ENCODE measurements at places on chromosomes 1 and 21.

- peak; percentile 66 for DNase-seq
Measured at GRCh38 chr1:1264868-1265272, 8.8 kb downstream of the UBE2J2 start.

DNA sequence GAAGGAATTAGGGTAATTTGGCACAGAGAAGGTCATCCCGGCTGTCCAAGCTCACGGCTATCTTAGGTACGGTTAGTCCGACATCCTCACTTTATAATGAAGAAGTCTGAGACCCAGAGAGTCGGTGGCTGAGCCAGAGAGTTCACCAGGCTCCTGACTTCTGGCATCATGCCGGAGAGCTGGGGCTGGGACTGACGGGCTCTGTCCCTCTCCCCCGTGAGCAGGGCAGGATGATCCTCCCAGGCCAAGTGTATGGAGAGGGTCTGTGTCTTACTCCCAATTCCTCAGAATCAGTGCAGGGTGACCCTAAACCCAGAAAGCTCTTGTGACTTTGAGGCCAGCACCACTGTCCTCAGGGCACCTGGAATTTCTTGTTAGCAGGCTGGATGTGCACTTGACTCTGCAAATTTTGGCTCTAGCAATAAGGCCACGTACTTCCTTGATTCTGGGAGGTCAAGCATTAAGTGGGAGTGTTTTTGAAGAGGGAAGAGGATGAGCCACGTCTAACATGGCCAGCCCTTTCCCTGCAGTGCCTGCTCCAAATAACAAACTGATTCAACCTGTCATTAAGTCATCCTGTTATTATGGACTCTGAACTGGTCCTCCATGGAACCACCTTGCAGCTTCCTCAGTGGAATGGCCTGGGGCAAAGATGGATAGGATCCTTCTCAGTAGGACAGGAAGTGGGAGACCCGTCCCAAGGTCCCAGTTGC is 20.8 kb upstream of the BTG2 start:
- peak; percentile 38 for DNase-seq

GRCh38 chr1:5156416-5157120 is 502.2 kb downstream of the AJAP1 start:
- no peak for DNase-seq

DNA sequence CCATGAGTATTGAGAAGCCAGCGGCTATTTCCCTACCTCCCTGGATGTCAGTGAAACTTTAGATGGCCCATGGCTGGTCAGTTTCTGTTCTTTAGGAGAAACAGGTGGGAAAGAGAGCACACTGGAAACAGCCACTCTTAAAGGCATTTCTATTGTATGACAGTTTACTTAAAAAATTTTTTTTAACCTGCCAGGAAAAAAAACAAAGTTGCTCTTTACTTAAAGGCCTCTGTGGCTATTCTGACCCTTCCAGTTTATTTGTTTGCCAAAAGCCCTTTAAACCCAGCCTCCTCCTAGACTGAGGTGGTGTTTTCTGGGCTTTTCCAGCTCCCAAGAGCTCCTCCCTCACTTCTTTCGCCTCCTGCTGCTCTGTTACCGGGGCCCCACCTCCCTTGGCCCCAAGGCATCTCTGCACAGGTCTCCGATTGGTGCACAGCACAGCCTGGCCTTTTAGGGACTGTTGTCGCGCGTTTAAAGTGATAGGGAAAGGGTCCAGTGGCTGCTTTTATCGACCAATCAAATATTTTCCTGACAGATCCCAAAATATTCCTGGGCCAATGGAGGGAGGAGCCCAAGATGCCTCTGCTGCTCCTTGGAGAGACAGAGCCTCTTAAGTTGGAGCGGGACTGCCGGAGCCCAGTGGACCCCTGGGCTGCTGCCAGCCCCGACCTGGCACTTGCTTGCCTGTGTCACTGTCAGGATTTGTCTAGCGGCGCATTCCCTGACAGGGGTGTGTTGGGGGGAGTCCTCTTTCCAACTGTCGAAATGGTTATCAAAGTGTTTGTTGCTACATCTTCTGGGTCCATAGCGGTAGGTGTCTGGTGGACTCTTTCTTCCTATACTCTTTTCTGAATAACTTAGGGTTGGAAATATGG is at the start of gene SH3BGR:
TSS of gene SH3BGR (plus strand) at position 639 of the 875 bp plus-strand sequence. CDS start at position 766, 127 bp downstream.
- DNase-seq = no peak

DNA sequence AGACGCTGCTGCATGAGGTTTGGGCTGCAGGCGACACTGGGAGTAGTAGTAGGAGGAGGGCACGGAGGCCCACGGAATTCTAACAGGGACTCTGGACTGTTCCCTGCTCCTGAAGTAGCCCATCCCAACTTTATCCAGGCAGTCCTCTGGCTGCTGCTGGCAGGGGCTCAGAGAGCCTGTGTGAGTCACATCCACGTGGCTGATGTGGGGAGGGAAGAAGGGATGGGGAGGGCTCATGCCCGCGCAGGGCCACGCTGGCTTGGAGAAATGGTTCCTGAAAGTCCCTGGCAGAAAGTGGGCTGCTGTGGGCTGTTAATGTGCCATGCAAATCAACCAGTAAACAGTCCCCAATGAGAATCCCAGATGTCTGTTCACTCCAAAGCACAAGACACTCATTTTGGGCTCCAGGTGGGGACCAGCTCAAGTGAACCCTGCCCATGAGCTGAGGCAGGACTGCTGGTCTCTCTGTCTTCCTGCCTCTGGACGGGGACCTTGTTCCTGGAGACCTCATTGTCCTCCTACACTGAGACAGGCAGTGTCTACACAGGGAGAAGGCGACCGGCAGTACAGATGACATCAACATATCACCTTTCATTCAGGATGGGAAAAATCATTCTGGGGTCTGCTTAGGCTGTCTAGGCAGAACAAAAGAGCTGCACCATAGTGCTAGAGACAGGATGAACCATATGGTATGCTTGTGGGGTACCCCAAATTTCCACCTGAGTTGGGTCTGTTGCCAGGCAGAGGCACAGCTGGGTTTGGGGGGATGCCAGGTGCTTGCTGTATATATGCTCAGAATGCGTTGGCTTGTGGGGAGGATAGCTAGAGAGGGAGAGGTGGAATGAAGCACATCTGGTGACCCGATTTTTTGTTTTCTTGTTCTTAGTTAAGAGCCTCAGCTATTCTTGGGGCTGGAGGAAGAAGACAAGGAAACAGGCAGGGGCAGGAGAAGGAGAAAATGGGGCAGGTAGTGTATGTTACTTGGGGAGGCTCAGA is 57.9 kb upstream of the FMOD start:
- DNase-seq = no peak

GRCh38 chr1:200535605-200536004 is 84.9 kb downstream of the KIF14 start:
- DNase-seq = peak; percentile 40

GRCh38 chr1:22154626-22155025 is 11.7 kb upstream of the WNT4 start:
- DNase-seq = no peak

DNA sequence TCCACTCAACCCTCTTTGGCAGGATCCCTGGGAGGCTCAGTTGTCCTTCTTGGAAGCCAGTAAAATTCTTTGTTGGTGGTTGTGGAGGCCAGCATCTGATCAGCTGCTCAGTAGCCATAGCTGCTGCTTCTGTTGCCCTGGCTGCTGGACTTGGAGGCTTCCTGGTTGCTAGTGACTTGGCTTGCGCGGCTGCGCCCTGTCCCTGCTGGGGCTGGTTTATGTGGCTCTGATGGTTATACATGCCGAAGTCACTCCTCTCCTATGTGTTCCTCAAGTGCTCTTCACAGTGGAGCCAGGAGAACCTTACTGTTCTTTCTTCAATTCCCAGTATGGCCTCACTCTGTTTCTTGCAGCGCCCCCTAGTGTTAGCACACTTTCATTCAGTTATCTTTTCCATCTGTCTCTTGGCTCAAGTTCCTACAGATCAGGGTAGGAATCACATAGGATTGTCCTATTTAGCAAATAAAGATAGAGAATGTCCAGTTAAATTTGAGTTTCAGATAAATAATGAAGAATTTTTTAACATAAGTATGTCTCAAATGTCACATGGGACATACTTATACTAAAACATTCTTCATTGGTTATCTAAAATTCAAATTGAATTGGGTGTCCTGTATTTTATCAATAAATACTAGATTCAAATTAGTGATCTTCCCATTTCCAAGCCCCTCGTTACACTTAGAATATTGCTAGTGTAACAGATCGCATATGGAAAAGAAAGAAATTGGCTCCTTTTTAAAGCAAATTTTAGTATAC is 176.5 kb downstream of the TGFB2 start:
- DNase-seq = no peak

DNA sequence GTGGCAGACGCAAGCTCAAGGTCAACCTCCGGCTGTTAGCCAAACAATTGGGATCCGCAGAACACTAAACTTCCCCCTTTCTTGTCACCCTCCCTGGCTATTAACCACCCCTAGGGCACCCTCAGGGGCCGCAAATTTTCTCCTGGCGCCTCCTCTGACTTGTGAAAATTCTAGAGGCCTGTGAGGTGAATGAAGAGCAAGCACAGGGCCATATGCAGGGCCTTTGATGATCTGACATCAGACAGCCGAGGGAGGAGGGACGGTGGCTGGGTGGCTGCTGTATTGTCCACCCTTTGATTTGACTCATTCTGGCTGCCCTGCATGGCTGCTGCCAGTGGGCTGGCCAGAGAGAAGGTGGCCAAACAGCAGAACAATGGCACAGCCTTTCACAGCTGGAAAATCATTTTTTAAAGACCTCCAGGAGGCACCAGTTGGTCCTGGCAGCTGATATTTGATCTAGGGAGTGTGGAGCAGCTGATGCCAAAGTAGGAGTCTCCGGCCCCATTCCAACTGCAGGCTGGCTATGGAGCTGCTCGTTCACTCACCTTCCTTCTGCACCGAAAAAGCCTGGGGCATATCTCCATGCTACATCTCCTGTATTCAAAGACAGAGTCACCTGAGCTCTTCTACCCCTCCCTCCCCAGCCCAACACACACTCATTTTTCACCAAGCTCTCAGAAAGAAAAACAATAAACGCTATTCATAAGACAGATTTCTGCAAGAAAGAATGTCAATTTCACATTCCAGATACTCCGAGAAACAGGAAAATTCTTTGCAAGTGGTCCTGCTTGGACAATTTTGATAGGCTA is 44.9 kb upstream of the BARHL2 start:
- DNase-seq = no peak

DNA sequence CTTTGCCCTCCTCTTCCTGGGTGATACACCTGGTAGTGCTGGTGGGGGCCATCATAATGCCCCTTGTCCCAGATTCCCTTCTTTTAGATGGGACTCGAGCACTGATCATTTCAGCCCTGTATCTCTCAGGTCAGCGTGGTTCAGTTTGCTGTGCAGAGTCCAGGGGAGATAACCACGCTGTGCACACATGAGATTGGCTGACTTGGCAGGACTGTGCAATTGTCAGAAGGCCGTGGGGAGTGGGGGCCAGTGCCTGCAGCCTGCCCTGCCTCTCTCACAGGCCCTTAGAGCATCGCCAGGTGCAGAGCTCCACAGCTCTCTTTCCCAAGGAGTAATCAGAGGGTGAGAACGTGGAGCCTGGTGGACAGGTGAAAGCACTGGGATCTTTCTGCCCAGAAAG is 15.2 kb downstream of the EPHX1 start:
- DNase-seq = no peak

- peak; percentile 1 for DNase-seq
Measured at GRCh38 chr1:2949966-2950925, 71.0 kb upstream of the ACTRT2 start.

- no peak for DNase-seq
Measured at GRCh38 chr1:64962441-64962840, 3.9 kb downstream of the JAK1 start.

DNA sequence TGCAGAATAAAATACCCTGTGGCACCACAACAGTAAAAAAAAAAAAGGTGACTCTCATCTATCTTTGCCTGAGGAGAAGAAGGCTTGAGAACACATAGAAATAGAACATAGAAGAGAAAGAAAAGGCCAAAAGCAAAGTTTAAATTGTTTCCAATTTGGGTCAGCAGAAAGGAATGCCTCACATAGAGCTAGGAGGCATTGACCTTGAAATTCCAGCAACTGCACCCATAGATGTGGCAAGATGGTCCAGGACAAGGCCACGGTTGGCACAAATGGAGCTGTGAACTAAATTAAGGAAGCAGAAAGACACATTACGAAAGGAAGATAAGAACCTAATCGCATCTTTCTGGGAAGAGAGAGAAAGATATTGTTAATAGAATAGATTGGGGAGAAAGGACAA is 588.3 kb downstream of the LMO4 start:
- no peak for DNase-seq

- no peak for DNase-seq
Measured at GRCh38 chr1:116911188-116911553, 1.5 kb downstream of the PTGFRN start.

DNA sequence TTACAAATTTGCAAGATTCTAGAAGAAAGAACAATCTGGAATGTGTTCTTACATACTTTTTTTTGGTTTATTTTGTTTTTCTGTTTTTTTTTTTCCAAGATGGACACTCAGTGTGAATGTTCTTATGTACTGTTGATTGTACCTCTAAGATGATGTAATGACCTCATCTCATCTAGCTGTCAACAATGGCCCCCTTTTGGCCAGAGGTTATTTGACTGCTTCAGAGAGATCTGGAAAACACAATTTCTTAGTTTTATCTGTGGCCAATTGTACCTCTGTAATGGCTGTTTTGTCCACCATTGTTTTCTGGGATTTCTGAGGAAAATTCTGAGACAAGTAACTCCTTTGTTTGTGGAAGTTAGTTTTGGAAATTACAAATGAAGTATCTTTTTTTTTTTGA is 38.9 kb downstream of the ST6GALNAC3 start:
- DNase-seq = no peak

DNA sequence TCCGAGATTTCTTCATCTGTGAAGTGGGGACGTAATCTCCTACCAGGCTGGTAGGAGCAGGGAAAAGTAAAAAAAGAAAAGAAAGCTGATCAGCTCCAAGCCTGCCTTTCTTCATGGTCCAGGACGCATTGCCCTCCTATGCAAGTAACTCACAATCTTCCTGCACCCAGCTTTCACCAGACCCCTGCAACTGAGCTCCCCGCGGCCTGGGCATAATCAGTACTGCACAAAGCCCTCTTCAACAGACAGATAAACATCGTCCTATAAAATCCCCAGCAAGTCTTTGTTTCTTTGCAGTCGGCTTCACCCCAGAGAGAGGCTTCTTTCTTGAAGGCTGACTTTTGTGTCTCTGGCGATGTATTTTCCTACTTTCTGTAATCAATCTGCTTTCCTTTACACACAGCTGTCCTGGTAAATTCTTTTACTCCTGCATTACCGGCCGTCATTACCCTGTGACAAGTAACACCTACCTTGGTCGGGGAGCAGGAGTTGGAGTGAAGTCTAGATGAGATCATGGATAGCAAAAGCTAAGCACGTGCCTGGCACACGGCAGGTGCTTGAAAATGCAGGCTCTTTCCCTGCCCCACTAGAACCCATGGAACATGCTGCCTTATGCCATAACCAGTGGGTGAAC is 8.3 kb downstream of the PADI1 start:
- no peak for DNase-seq

GRCh38 chr1:109197158-109198042 is 16.3 kb upstream of the SARS1 start:
- peak; percentile 94 for DNase-seq

- DNase-seq = no peak
Measured at GRCh38 chr1:182259229-182259872, 132.2 kb downstream of the GLUL start.

GRCh38 chr1:22443332-22443731 is 8.3 kb upstream of the ZBTB40 start:
- no peak for DNase-seq

DNA sequence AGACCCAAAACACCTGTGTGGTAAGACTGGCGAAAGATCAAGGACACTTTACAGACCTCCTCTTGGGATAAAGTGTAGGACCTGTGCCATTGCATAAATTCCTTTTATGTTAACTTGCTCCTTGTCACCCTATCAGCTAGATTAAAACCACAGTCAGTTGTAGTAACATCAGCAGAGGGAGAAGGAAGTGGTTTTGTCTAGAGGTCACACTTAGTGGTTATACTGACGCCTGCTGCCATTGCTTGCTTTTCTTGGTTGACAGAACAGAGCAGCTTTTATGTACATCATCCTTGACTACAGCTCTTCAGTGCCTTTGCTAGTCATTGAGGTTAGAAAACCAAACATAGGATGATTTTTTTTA is 101.4 kb downstream of the PBX1 start:
- DNase-seq = peak; percentile 80
